RCC 7860 (cell line): ENCODE measurements at places on chromosomes 16 and 17.
A peak's percentile ranks its signal among the peaks of the same experiment; 100 is the strongest.

- no peak for DNase-seq
These were observed 104.9 kb downstream of the ADCY9 start for GRCh38 chr16:4011225-4011939.

GRCh38 chr16:86626966-86627365, 48.6 kb downstream of the FOXL1 start:
- DNase-seq: peak; percentile 13

- no peak for DNase-seq
These were observed 141.5 kb upstream of the MED13 start for GRCh38 chr17:62206550-62206949.

GRCh38 chr17:12745486-12745885, 43.8 kb upstream of the ARHGAP44 start:
- DNase-seq: no peak

- no peak for DNase-seq
These were observed 128.0 kb downstream of the RAP1GAP2 start for GRCh38 chr17:2924211-2924610.

- DNase-seq: no peak
These were observed 37.2 kb downstream of the ITGAE start for GRCh38 chr17:3763777-3764170.

GRCh38 chr17:57810721-57811637, 38.9 kb downstream of the MRPS23 start:
- DNase-seq: no peak

DNA sequence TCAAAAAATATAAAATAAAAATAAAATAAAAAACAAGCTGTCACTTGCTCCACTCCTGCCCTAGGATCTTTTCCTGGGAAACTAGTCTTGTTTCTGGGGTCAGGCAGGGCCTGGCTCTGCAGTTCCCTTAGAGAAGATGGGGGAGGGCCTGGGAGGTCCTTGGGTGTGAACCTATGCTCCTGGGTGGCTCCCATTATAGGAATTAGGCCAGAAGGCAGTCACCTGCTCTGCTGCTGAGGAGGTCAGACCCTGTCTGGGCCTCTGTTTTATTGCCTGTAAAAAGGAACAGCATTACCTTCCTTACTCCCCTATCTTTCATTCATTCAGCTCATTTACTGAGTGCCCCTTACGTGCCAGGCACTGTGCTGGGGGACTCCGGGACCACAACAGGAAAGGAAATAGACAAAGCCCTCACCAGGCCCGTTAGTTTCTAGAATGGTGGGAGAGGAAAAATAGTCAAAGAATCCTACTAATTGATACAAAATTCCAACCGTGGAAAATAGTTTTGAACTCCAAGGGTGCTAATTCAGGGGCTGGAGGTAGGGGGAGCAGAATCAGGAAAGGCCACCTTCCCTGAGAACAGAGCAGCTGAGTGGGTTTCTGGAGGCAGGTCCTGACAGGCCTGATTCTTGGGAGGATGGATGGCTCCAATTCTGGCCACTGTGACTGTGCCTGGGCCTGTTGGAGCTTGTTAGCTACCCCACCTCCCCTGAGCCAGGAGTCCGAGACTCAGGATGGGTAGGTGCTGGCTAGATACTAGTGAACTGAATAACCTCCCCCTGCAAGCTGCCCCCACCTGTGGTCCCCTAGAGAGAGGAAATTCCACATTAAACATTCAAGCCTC, 1.3 kb upstream of the SLC46A1 start:
- DNase-seq: no peak

- no peak for DNase-seq
These were observed 92.6 kb downstream of the DNAH17 start for GRCh38 chr17:78484271-78485246.

- peak; percentile 55 for DNase-seq
These were observed 7.1 kb upstream of the ORAI3 start for GRCh38 chr16:30941600-30942425.

DNA sequence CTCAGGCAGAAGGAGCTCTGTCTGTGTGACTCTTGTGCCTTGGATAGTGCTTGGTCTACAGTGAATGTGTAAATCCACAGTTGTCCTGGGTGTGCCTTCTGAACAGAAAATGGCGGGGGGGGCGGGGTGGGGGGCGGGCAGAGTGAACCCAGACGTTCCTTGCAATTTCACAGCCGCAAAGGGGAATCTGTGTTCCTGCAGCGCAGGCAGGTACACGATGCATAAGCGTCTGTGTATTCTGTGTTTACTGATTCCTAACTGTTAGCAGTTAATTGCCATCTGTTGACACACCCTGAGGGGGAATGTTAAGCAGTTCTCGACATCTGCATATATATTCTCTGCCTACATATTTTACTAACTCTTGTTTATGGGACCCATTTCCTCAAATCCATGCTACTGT, 123.5 kb upstream of the ZFHX3 start:
- DNase-seq: no peak

- DNase-seq: no peak
These were observed 8.5 kb upstream of the CBFA2T3 start for GRCh38 chr16:88985521-88985920.

DNA sequence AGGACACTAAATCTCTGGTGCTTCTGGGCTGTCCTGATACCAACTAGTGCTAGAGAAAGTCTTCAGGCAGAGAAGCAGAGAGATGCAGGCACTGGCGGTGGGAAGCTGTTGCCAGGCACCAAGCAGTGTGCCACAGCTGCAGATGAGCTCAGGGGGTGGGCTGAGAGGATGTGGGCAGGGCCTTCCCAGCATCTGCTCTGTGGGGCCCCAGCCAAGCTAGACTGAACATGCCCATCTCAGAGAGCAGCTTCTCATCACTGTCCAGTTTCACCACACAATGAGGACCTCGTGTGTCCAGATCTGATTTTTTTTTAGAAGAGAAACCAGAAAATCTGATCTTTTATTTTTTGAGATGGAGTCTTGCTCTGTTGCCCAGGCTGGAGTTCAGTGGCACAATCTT, 17.1 kb downstream of the PSKH1 start:
- no peak for DNase-seq

- DNase-seq: no peak
These were observed 230.1 kb downstream of the SLC39A11 start for GRCh38 chr17:72862276-72862999.

GRCh38 chr17:76307299-76307965, 644 bp downstream of the QRICH2 start:
- no peak for DNase-seq

DNA sequence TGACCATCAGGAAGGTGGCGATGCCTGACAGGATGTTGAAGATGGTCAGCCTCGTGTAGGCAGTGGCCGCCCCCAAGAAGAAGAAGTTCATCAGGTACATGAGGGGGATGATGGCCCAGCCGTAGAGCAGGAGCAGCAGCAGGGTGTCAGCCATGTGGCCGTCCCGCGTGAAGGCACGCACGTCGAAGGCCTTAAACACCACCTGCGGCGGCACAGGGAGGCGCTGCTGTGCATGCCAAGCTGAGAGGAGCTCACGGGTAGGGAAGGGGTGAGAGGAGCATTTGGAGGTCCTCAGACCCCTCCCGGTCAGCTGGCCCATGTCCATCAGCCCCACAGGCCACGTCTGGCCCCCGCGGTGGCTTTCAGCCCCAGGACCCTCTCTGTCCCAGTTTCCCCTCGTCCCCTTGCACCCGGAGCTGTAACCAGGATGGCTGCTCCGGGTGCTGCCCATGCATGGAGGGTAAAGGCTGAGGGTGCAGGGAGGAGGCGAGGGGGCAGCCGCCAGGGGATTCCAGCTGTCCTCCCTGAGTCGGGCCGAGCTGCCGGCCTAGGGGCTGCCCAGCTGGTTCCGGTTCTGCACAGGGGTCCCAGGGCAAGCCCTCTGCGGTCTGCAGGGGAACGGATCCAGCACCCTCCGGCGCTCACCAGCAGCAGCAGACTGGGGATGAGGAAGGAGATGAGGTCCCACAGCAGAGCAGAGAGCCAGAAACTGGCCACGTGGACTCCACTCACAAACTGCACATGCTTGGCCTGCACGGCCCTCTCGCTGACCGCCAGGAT, 17.1 kb upstream of the RNPS1 start:
- no peak for DNase-seq

- DNase-seq: no peak
These were observed 8.5 kb downstream of the ST6GALNAC1 start for GRCh38 chr17:76635039-76635438.

DNA sequence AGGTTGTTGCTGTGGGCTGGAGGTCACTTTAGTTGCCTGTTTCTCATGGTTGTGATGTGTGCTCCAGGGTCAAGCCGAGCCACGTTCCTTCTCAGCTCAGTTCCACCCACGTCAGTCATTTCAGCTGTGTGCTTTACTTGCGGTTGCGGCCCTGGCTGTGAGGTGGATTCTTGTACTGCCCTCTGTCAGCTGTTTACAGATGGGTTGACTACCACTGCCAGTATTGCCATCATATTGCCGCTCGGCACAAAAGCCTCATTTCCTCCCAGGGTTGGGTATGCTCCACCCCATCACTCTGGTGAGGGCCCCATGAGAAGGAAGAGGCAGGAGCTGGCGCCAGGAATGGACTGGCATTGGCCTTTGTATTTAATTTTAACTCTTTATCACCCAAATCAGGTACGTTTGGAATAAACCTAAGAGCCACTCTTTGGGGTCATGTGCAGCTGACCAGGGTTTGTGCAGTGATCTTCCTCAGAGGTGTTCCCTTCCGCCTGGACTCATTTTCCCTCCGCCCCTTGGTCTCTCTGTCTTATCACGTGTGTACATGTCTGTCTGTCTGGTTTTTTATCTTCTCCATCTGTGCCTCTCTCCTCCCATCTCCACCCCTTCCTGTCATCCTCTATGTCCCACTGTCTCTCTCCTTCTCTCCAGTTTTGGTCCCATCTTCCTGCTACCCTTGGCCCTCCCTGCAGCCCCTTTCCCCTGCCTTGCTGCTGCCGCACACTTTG, 25.0 kb downstream of the METTL22 start:
- no peak for DNase-seq

- DNase-seq: no peak
These were observed 37.7 kb downstream of the TMEM114 start for GRCh38 chr16:8552487-8553221.

DNA sequence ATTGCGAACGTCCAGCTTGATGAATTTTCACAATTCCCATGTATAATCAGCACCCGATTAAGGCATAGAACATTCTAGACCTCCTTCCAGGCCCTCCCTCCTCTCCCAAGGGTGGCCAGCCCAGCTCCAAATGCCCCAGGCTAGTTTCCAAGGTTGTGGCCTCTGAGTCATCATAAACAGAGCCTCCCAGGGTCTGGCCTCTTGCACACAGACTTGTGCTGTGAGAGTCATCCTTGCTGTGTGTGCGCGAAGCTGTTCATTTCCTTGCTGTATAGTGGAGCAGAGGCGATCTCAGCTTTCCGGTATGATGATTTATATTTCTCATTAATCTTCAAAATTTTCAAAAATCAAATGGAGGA, 20.5 kb upstream of the JPH3 start:
- DNase-seq: peak; percentile 92

GRCh38 chr17:31565652-31566051, 174.2 kb downstream of the RAB11FIP4 start:
- DNase-seq: no peak

GRCh38 chr16:6725634-6726331, 606.9 kb upstream of the RBFOX1 start:
- DNase-seq: no peak

DNA sequence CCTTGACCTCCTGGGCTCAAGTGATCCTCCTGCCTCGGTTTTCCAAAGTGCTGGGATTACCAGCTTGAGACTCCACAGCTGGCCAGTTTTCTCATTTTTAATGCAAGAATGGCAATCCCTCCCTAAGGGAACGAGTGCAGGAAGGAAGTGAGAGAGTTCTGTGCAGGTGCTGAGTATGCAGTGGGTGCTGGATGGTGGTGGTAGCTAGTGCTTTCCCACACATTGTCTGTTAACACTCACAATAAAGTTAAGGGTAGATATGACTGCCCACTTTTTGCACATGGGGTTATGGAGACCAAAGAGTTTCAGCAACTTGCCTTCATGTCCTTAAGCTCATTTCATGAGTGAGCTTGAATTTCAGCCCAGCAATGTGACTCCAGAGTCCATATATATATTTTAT, 18.5 kb downstream of the RGS9 start:
- DNase-seq: no peak

GRCh38 chr17:7572588-7573323, 6.7 kb upstream of the CD68 start:
- DNase-seq: peak; percentile 98

DNA sequence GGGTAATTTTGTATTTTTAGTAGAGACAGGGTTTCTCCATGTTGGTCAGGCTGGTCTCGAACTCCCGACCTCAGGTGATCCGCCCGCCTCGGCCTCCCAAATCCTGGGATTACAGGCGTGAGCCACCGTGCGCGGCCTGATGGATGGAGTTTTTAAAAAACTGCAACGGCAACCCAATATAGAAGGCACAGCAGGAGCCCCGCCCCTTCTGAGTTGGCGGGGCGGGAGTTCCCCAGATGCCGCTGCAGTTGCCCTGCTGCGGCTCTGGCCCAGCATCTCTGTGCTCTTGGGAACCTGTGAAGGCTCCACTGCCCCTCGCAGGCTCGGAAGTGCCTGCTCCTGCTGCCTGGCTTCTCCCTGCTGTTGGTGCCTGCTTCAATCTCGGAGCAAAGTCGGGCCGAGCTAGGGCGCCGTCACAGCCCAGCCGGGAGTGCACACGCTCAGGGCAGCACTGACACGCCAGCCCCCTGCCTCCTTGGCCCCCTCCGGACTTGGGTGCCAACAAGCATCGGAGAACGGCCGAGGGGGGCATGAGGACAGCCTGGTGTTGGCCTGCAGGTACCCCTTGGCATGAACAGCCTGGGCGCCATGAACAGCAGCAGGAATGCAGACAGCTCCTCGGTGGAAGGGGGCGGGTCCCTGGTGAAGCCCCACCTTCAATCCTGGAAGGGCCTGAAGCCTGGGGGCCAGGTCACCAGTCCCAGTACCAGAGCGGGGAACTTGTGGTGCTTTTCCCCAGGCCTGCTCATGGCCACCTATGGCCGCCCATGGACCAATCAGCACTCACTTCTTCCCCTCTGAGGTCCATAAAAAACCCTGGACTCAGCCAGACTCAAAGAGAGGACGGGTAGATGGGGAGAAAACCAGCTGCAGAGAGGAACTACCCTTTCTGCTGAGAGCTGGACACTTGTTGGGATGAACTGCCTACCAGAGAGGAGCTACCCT, 2.3 kb upstream of the NT5M start:
- peak; percentile 8 for DNase-seq

GRCh38 chr16:89293276-89294143, 76.0 kb downstream of the ZNF778 start:
- DNase-seq: no peak

- DNase-seq: no peak
These were observed 279.0 kb downstream of the SLC39A11 start for GRCh38 chr17:72813481-72813880.

- peak; percentile 66 for DNase-seq
These were observed 23.7 kb downstream of the CDH1 start for GRCh38 chr16:68760671-68761275.

DNA sequence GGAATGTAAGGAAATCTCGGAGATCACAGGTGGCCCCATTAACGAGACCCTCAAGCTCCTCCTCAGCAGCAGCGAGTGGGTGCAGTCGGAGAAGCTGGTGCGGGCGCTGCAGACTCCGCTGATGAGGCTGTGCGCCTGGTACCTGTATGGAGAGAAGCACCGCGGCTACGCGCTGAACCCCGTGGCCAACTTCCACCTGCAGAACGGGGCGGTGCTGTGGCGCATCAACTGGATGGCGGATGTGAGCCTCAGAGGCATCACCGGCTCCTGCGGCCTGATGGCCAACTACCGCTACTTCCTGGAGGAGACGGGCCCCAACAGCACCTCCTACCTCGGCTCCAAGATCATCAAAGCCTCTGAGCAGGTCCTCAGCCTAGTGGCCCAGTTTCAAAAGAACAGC, 16.2 kb downstream of the MLYCD start:
- no peak for DNase-seq

GRCh38 chr17:28045304-28045703, 2.8 kb downstream of the NLK start:
- no peak for DNase-seq

GRCh38 chr17:16052486-16052885, 52.9 kb downstream of the TTC19 start:
- no peak for DNase-seq
